ENCODE measurements at places on chromosomes 1 and 21.

- DNase-seq = no peak
These were observed 9.2 kb upstream of the GJB3 start for GRCh38 chr1:34771573-34772371.

- no peak for DNase-seq
These were observed 1.4 kb downstream of the ZMYM6 start for GRCh38 chr1:35030338-35030737.

GRCh38 chr1:2906085-2906484, 104.6 kb upstream of the TTC34 start:
- DNase-seq = no peak

GRCh38 chr1:154616659-154617345, 8.8 kb upstream of the ADAR start:
- DNase-seq = no peak
